ENCODE measurements at places on chromosomes 12 and 14.

- DNase-seq, result no peak
Observed at GRCh38 chr12:3279832-3280231, 202.7 kb downstream of the TSPAN9 start.

GRCh38 chr12:77968021-77968420 lies 137.3 kb downstream of the NAV3 start:
- DNase-seq, result no peak

GRCh38 chr12:87117526-87117925 lies 861.3 kb upstream of the MGAT4C start:
- DNase-seq, result no peak

DNA sequence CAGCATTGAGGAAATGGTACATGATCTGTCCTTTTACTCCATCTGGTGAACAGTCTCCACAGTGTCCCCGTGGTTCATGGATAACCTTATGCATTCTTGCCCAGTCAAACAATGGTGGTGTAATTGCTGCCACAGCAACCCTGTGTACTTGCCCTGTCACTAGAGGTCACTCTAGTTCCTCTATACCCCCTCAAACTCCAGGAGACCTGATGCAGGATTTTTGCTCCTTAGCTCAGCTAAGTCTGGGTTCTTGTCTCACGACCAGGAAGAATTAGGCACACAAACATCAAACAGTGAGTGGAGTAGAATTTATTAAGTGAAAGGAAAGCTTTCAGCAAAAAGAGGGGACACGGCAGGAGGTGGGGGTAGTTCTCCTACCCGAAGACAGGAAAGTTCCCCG lies 24.7 kb upstream of the EEA1 start:
- DNase-seq, result no peak

DNA sequence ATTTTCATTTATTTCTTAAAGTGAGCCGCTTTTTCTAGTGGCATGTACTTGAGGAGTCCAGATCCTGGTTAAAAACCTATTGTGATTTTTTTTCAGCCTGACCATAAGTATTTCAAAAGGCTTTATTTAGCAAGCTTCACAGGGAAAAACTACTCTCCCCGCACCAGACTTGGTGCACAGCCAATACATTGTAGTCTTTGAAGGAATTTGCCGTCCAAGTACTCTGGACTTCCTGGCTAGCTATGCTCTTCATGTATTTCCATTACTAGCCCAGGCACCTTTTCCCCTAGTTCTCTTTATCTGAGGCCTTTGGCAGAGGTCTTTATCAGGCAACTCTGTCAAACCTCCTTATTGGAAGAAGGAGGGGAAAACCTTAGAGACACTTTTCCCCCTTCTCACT lies 234.7 kb downstream of the CCDC91 start:
- no peak for DNase-seq

GRCh38 chr12:78864870-78865463 lies 393 bp downstream of the SYT1 start:
- DNase-seq, result no peak

GRCh38 chr14:22178333-22178839 lies 410.6 kb downstream of the DAD1 start:
- no peak for DNase-seq

DNA sequence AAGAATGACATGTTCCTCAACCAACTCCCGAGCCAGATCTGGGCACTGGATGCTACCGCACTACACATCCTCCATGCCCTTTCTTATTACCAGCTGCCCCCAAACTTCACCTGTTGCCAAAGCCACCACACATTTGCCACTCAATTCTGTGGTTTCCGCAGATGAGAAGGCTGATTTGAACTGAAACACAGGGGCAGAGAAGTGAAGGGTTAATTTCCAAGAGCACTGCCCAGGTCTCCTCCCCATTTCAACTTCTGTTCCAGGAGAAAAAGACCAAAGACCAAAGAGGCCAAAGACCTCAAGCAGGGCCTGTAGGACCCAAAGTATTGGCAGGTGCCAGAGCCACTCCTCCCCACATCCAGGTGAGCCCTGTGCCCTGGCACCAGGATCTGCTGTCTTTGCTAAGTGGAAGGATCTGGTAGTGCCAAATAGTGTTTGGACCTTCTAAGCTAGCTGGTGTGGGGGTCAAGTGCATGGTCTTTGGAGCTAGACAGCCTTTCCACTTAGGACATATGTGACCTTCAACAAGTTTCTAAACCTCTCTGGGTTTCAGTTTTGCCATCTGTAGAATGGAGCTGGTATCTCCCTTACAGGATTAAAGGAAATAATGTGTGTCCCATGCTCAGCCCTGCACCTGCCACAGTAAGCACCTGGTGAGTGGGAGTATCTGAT lies 8.0 kb downstream of the DHRS1 start:
- no peak for DNase-seq

GRCh38 chr14:91202234-91202974 lies 42.1 kb downstream of the GPR68 start:
- no peak for DNase-seq

GRCh38 chr14:81289516-81289915 lies 68.8 kb upstream of the GTF2A1 start:
- DNase-seq, result no peak

DNA sequence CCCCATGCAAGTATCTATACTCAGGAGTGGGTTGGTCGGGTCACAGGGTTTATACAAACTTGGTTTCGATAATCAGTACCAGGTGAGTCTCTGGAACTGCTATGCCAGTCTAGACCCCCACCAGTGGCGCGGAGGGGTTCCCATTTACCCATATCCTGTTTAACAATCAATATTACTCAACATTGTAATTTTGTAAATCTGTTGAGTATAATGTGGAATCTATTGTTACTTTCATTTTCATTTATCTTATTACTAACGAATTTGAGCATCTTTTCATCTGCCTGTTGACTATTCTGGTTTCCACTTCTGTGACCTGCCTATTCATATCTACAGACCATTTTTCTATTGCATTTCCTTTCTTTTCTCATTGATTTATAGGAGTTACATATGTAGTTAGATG lies 275.2 kb upstream of the CRY1 start:
- DNase-seq, result no peak

DNA sequence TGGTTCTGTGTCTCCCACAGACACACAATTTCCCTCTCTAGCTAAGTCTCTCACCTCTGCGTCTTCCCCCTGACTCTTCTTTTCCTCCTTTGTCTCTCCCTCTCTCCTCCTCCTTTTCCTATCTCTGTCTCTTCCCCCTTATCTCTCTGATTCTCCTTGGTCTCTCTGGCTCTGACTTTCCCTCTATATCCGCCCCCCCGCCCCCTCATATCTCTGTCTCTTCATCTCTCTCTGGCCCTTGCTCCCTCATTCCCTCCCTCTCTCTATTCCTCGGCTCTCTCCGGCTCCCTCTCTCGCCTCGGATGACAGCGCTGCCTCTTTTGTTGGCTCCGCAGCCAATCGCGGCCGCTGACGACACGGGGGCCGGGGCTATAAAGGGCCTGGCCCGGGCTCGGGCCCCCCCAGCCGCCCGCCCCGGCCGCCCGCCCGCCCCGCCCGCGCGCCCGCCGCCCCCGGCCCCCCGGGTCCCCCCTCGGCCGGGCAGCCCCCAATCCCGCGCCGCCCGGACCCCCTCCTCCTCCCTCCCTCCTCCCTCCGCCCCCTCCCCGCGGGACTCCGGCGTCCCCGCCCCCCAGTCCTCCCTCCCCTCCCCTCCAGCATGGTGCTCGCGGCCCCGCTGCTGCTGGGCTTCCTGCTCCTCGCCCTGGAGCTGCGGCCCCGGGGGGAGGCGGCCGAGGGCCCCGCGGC lies at the start of gene GDF11:
GDF11 (plus strand) TSS at position 404 of the 687 bp plus-strand sequence; CDS start at position 599, 195 bp downstream.
- no peak for DNase-seq

- DNase-seq, result no peak
Observed at GRCh38 chr12:54257332-54257731, 22.6 kb downstream of the CBX5 start.

GRCh38 chr12:131694116-131694838 lies 16.6 kb upstream of the SFSWAP start:
- no peak for DNase-seq

GRCh38 chr14:100130521-100130920 lies 28.9 kb downstream of the DEGS2 start:
- DNase-seq, result no peak
